Activated T-cell treated with anti-CD3 and anti-CD28 coated beads, Interleukin-2, amount 50 U/mL, for 72 hours (primary cell): ENCODE measurements at places on chromosomes 3 and 15.
A peak's percentile ranks its signal among the peaks of the same experiment; 100 is the strongest.

DNA sequence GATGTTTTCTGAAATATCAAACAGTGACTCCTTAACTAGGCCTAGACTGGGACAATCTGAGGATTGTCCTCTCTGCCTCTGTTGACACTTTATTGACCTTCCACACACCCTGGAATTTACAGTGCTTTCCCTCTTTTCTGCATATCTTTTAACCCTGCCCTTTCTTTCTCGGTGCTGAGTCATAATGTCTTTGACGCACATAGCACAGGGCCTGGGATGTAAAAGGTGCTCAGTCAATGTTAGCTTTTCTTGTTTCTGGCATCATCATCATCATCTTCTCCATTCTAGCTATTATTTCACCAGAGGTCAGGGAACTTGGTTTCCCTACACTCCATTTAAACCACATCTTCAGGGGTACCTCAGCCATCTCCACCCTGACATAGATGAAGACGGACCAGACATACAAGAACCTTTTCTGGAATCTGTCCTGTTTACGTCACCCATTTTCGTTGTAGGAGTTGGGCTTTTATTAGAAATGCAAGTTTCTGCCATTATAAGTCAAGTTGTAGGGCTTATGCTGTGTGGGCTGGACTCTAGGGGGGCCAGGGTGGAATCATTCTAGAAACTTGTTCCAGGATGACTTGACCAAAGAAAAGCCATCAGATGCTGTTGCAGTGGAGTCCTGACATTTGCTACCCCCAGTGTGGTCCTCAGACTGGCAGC, 46.6 kb downstream of the ZBTB38 start:
- DNase-seq: peak; percentile 41

- DNase-seq: no peak
These were observed 50.2 kb downstream of the EPHB3 start for GRCh38 chr3:184611607-184612281.

DNA sequence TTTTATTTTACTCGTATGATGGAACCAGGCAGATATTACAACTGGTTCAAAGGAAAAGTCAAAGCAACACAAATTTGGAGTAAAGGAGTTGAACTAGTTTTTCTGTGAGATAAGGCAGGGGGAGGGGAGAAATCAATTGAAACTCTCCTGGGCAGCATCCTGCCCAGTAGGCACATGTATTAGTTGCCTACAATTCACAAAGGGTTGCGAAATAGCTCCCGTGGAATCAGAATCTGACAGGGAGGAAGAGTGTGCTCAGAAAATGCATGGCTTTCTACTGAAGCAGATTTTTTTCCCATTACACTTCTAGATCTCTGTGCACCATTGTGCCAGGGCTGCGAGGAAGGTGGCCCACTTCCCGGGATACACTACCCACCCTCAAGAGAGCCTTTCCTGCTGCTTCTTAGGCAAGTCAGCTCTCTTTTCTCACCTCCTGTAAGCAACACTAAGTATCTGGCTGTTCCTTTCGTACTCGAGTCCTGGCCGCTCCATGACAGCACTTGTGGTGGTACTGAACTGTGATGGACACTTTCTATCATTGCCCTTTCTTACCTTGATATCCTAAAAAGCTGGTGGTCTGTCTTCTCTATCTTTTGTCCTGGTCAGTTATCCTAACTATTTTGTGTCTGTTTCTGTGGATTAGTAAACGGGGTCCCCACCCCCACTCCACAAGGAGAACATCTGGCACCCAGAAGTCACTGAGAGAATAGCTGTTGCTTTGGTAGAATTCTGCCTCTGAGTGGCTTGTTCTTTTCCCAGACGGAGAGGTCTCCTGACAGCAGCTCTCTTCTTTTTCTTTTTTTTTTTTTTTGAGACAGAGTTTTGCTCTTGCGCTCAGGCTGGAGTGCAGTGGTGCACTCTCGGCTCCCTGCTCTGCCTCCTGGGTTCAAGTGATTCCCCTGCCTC, 74.8 kb downstream of the RPL39L start:
- DNase-seq: no peak

DNA sequence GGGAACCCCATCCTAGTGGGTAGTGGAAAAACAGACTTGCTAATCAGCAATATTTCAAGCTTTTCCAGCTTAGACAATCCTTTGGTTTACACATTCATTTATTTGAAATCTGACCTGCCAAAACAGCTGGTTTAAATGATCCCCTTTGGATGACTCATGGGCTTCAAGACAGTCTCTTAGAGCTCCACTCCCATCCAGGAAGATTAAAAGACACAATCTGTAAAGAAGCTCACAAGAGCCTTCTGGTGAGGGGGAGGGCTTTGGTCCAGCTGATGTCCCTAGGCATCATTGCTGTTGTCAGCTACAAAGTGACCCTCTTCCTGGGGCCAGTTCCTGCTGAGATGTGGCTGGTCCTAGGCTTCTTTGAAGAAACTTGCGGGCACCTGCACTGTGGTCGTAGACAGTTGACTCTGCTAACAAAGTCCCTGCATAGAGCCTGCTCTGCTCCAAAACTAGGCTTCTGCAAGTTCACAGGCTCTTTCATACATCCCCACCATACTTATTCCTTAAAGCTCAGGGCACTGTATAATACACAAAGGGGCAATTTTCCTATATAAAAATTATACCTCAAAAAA, 73.7 kb downstream of the IGSF11 start:
- DNase-seq: no peak

GRCh38 chr3:195032955-195033354, 238.0 kb downstream of the XXYLT1 start:
- no peak for DNase-seq

DNA sequence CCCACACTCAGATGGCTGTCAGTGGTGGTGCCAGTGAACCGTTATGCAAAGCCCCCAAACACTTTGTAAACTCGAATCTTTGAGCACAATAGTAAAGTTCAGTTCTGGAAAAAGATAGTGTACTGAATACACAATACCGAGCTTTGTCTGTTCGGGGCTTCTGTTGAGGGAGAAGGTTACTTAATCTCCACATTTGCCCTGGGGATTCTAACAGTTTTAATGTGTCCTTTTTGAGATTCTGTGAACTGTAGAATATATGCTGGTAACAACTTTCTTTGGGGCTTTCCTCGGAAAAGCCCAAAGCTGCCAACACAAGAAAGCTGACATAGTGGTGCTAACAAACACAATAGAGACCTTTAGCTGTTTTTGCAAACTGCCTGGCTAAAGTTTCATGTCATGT, 686.5 kb downstream of the ROBO1 start:
- DNase-seq: no peak
